AG09309 (cell line): ENCODE measurements at places on chromosomes 3 and 15.

- DNase-seq, result no peak
These were observed 5.8 kb downstream of the APBA2 start for GRCh38 chr15:28891588-28891987.

- DNase-seq, result no peak
These were observed 3.4 kb upstream of the AEN start for GRCh38 chr15:88617790-88618189.

DNA sequence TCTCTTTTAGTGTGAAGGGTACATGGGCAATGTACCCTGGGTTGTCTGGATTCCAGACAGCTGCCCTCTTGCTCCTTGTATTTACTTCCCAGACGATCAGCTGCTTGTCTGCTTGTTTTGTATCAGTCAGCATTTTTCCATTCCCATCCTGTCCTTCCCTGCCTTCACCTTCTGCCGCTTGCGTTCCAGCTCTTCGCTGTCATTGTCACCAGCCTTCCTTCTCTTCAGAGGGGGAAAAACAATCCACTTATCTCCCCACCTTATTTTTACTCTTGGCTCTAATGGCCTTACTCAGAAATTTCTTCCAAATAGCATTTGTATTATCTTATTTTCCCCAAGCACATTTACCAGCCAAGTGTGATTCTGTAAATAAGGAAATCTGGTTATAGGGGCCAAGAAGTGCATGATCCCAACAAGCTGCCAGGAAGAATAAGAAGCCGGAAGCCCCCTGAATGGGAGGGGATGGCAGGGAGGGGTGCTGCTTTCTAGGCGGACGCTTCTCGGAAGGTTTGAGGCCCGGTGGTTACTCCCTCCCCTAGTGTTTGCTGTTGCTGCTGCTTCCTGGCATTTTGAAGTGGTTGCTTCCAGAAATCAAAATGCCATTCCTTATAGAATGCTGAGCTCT, 497.6 kb downstream of the NTRK3 start:
- no peak for DNase-seq

DNA sequence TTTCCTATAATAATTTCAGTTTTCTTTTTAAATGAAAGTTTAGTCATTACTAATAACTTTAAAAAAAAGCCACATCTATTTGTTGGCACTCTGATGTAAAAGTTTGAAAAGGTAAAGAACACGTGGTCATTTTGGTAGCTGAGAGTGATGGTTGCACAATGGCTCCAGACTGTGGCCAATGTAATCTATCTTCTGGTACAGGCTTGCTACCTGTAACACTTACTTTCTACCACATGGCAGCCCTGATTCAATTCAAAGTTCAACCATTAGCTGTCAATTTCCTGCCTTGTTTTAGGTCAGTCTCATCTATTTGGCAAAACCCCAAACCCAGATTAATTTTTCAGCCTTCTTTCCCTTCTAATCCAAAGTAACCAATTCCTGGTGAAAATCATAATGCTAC, 126.1 kb downstream of the TUSC7 start:
- DNase-seq, result no peak

GRCh38 chr15:101310161-101310480, 15.1 kb upstream of the SNRPA1 start:
- no peak for DNase-seq

DNA sequence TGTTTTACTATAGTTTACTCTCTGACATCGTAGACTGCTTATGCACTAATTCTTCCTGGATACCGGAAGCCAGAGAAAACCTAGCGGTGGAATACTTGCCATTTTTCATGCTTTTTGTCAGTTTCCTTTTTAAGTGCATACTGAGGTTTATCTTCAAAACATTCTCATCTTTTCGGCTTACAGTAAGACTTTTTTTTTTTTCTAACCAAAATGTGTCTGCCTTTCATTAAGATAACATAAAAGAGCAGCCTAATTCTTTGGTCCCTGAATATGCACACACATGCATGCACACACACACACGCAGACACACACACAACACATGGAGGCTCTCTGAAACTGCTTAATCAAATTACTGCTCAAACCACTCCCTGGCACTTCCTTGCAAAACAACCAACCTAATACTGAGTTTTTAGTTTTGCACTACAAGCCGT, 1.3 kb downstream of the ZNF445 start:
- no peak for DNase-seq

DNA sequence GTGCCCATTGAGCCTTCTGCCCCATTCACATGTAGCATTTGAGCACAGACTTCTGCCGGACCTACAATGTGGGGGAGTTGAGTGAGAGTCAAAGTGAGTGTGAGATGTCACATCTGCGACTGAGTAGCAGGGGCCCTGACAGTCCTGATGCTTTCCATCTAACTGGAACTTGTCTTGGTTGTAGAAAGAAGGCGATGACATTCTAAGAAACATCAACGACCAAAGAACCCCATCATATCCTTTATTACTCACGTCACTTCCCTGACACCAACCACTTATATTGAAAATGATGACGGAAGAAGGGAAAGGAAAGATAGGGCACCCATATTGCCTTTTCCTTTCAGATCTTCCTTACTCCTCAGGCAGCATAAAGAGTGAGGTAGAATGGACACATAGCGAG, 30.5 kb downstream of the SMAD3 start:
- no peak for DNase-seq

- DNase-seq, result no peak
These were observed 79.8 kb downstream of the SEMA5B start for GRCh38 chr3:122947738-122948137.

DNA sequence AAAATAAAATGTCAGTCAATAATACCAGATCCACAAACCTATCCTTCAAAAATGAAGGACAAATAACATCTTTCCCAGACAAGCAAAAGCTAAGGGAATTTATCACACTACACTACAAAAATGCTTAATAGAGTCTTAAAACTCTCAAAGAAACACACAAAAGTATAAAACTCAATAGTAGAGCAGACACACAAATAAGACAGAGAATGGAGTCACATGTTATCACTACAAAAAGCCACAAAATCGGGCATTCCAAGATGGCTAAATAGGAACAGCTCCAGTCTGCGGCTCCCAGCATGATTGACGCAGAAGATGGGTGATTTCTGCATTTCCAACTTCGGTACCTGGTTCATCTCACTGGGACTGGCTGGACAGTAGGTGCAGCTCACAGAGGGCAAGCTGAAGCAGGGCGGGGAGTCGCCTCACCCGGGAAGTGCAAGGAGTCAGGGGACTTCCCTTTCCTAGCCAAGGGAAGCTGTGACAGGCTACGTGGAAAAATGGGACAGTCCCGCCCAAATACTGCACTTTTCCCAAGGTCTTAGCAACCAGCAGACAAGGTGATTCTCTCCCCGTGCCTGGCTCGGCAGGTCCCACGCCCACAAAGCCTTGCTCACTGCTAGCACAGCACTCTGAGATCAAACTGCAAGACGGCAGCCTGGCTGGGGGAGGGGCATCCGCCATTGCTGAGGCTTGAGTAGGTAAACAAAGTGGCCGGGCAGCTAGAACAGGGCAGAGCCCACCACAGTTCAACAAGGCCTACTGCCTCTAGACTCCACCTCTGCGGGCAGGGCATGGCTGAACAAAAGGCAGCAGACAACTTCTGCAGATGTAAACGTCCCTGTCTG, 46.3 kb downstream of the SENP7 start:
- DNase-seq, result no peak

DNA sequence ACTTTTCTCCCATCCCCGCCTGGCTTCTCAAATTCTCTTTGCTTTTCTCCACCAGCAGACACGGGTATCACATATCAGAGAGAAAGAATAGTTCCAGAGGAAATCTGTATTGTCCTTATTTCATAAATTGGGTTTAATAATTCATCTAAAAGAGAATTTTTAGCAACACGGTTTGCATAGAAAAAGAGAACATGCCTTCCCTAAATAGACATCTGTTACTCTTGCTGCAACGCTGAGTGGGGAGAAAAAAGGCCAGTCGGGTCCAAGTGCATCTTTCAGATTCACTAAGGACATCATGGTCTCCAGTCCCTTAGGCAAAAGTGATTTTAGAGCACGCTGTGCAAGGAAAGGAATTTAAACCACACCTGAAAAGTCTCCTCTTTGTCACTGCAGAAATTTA, 201.3 kb downstream of the ABHD5 start:
- DNase-seq, result no peak

DNA sequence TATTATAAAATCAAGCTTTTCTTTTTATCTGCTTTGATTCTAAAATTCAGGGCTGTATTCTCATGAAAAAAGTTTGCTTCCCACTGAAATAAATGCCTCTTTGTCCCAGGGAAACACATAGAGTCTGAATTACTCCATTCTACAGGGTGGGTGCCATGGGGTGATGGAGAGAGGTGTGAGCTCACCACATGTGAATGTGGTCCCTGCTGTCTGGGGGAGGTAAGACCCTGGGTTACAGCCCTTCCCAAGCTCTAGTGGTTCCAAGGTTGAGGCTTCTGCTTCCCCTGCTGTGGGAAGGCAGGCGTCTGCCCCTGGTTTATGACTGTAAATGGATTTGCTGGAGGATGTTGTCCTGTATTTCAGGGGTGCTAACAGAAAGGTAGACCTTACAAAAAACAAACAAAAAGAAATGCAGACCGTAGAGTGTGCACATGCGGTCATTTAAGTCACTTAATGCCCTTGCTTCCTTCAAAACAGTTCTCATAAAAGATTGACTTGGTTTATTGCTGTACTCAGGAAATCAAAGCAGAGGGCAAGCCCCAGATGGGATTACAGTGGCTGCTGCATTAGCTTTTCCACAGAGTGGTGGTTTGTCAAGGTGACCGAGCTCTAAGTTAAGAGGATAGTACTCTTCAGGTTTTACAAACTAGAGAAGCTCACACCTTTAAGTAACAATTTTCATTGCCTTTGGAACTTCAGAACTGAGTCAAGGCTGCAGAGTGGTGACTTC, 49.2 kb downstream of the CTDSPL start:
- DNase-seq, result no peak

GRCh38 chr3:100600181-100601042, 9.0 kb upstream of the ADGRG7 start:
- no peak for DNase-seq

DNA sequence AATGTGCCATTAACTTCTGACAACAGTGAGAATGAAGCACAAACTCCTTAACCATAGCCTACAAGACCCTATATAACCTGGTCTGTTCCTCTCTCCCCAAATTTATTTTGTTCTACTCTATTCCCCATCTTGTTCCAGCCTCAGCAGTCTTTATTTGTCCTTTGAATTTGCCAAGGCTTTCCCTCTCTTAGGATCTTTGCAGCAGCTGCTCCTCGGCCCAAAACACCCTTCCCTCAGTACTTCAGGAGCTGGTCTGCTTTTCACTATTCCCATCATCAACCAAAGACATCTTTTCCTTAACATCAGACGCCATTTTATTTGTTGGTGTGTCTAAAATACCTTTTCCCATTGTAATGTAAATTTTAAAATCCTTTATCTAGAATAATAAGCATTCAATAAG, 10.2 kb downstream of the PRICKLE2 start:
- no peak for DNase-seq

DNA sequence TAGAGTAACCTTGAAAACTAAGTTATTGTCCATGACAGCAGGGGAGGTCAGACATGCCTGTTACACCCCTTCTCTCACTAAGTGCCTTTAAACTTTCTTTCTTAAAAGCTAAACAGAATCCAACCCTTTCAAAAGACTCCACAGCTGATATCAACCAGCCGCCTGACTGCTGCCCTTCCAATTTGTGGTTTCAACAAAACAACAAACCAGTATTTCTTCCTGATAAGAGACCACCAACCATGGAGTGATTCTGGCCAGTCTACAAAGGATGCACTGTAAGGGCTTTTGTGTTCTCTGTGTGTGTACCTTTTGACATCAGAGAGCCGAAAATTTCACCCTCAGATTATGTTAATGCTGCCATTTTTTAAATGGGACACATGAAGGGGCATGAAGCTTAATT, 1204.2 kb downstream of the ROBO2 start:
- no peak for DNase-seq

DNA sequence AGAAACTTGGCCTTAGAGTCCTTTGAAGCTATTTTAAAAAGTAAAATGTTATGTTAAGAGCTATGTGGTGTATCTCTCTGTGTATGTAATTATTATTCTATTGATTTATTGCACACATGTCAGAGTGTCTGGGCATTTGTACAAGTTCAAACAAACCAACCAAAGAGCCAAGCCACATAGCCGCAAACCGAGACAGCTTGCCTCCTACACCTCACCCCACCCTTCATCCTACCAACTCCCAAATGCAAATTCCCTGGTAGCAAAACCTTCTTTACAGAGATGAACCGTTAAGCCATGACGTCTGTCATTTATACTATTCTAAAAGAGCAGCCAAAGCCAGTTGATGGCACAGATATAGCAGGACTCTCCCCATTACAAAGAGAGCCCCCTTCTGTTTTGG, 332.3 kb downstream of the ERC2 start:
- no peak for DNase-seq

- DNase-seq, result no peak
These were observed 121.8 kb upstream of the CADM2 start for GRCh38 chr3:84836961-84837360.

- no peak for DNase-seq
These were observed 1.1 kb downstream of the CCDC39 start for GRCh38 chr3:180678231-180678630.

GRCh38 chr3:54303517-54304375, 181.4 kb downstream of the CACNA2D3 start:
- no peak for DNase-seq

- DNase-seq, result no peak
These were observed 211.2 kb downstream of the TJP1 start for GRCh38 chr15:29611057-29611456.

DNA sequence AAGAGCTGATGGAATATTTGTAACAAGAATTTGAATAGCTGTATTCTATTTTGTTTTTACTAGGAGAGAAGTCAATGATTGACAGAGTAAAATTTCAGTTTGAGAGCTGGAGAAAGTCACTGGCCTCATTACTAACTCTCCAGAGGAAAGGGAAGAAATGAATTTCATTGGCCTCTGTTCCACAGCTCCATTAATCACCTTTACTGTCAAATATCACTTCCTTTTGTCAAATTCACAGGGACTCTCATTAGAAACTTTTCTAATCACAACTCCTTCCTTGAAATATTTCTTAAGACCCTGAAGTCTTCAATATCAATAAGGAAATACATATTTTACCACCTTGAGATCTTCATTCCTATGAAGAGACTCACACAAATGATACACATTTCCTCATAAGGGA, 379.9 kb upstream of the RASGRP1 start:
- DNase-seq, result no peak

DNA sequence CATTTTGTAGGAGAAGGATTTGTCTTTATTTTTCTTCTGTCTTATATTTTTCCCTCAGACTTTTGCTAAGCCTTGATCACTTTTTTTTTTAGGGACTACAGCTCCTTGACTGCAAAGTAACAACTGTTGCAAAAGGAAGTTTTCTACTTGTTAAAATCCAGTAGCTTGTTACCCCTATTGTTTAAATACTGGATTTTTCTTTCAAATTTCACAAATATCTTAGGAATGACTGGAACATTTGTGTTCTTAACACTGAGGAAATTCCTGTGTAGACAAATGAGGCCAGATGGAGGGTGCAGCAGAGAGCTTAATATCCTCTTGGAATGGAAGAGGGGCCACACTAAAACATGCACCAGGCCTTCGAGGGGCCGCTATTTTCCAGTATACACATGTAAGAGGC, 3.2 kb upstream of the PGPEP1L start:
- DNase-seq, result no peak

DNA sequence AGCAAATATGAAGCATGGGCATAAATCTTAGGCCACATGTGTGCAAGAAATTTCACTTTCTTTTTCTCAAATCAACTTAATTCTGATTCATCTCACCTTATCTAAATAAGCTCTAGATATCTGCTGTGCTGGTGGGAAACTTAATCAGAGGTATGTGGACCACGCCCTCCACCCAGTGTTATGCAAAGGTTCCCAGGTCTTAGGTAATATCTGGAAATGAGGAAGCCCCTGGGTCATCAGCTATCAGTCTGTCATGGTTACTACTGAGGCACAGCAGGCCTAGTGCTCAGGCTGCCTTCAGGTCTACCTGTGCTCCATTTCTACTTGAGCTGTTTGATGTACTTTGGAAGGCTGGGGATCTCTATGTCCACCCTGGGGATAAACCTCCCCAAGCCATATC, 134.4 kb upstream of the KCNH8 start:
- DNase-seq, result no peak
